ENCODE measurements at places on chromosomes 5 and 9.
A peak's percentile ranks its signal among the peaks of the same experiment; 100 is the strongest.

DNA sequence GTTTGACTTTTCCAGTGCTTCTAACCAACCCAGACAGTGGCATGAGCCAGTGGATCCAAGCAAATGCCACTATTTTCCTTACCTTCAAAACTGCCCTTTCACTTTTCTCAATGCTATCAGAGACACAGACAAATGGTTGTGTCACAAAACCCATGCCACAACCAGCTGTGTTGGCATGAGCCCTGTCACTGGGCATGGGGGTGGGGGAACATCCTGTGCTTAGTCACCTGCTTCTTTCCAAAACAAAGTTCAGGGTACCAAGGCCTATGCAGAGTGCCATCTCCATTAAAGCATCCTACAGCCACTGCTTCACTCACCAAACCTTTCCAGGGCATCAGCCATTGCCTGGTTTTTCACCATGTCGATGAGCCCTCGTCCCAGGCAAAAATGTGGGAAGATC lies 30.1 kb downstream of the NIPSNAP3B start:
- peak; percentile 31 for DNase-seq

DNA sequence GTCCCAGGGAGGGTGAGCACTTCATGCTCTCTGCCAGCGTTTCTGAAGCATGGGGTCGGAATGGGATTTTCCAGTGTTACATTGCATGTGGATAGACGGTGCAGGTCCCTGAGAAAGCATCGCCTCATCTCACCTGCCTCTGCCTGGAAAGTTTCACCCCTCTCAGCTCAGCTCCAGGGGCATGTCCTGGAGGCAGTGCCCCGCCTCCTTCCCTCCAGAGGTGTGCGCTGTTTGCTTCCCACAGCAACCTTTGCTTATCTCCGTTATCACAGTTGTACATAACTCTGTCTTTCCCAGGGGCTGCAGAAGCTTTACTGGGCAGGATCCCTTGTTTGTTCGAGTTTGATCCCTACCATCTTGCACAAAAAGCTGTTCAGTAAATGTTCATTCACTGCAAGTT lies 10.7 kb upstream of the CREBRF start:
- no peak for DNase-seq

DNA sequence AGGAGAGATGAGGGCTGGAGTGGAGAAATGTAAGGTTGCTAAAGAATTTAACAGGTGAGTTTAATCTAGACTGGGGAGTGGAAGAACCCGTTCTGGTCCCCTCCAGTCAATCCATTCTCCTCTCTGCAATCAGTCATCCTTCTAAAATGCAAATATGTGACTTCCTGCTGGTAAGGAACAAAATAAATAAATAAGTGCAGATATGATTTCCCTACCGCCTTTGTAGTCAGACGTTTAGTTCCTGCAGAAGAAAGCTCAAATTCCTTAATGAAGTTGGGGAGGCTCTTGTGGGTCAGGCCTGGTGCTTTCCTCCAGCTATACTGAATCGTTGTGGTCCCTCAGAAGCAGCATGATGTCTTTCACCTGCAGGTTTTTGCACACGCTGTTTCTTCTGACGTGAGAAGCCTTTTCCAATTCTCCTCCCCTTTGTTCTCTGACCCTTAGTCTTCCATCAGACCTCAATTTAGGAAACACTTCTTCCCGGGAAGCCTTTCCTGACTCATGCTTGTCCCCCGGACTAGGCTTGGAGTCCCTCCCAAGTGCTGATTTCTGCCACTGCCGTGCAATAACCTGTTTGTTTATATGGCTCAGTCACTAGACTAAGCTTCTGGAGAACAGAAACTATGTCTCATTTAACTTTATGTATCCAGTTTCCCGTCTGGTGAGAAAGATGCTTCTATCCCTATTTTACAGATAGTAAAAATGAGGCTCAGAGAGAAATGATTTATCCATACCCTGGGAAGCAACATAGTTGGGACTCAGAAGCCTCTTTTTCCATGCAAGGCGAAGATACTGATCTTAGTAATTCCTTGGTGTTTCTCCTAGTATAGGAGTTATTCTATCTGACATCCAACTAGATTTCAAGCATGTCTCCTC lies 1.3 kb downstream of the ATP6V1G1 start:
- DNase-seq, result peak; percentile 66

DNA sequence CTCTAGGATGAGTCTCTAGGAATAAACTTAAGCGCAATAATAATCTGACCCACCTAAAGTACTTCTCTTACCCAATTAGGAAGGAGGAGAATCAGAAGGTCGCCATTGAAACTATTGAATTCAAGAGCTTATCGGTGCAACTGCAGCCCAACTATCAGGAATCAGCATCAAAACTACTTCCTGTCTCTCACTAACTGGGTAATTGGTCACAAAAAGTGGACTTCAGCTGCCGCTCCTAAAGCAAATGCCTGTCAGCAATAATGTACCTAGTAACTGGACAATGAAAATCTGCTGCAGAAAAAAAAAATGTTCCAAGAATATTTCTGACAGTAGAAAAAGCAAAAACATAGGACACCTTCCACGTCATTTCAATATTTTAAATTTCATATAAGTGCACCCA lies 3.3 kb downstream of the OR1L8 start:
- no peak for DNase-seq

- DNase-seq, result no peak
Measured at GRCh38 chr9:88435336-88435735, 47.1 kb downstream of the SPIN1 start.

DNA sequence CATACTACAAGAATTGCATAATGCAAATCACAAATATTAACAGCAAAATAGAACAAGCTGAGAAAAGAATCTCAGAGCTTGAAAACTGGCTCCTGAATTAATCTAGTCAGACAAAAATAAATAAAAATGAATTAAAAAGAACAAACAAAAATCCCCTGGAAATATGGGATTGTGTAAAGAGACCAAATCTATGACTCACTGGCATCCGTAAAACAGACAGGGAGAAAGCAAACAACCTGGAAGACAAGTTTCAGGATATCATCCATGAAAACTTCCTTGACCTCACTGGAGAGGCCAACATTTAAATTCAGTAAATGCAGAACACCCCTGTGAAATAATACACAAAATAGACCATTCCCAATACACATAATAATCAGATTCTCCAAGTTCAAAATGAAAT lies 229.3 kb upstream of the CTNND2 start:
- DNase-seq, result no peak

DNA sequence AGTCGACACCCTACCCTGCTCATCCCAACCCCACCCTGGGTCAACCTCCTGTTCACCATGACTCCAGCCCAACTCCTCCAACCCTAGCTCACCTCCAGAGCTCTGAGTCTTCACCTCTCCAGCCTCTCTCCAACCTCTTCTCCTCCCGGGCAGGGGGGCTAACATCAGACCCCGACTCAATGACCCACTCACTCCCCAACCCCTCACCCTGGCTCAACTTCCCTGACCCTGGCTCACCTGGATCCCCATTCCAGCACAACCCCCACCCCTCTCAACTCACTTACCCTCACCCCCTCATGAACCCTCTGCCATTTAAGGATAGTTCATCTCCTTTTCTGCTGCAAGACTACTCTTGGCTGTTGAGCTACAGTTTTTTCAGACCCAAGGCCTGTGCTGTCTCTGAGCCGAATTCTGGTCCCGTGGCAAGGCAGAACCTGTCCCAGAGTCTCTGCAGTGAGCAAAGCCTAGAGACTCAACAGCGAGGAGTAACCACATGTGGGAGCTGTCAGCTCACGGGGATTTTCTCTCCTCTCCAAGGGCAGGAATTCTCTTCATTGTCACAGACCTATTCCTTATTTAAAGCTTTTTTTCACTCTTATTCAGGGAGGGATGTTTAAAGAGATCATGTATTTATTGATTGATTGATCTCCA lies 29.8 kb downstream of the ANKRD33B start:
- DNase-seq, result no peak

- DNase-seq, result no peak
Measured at GRCh38 chr5:59326596-59326995, 566.9 kb downstream of the PDE4D start.

DNA sequence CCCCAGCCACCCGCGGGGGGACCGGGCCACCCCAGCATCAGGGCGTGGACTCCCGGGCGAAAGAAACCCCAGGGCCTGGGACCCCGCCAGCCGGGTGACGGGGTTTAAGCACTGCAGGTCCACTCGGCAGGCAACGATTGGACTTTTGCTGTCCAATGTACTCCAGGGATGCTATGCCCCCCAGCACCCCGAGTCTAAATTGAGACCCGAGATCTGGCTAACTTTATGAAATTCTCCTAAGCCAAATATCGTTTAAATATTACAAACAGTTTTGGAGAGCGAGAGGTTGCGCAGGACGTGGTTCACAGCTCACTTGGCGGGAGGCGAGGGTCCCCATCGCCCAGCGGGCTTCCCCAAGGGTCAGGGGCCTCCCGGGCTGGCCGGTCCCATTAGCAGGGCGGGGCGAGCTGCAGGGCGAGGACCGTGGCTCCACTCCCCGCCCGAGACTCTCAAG lies 384 bp upstream of the MRPS2 start:
- no peak for DNase-seq

GRCh38 chr9:2359891-2360471 lies 261.6 kb upstream of the VLDLR start:
- DNase-seq, result no peak

DNA sequence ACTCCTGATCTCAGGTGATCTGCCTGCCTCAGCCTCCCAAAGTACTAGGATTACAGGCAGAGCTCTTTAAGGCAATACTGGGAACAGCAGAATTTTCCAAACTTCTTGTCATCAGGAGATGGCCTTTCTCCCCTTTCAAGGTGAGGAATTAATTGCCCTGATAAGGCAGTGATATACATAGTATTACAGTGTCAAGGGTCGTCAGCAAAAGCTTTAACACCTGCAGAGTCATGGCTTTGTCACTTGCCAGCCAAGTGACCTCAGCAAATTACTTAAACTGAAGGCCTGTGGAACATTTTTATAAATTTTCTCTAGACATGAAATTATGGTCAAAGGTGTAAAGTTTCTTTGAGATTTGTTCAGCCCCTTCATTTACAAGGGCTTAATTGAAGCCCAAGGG lies 59.5 kb downstream of the FBXO38 start:
- no peak for DNase-seq

- peak; percentile 98 for DNase-seq
Measured at GRCh38 chr5:78594610-78595457, 53.7 kb downstream of the LHFPL2 start.

DNA sequence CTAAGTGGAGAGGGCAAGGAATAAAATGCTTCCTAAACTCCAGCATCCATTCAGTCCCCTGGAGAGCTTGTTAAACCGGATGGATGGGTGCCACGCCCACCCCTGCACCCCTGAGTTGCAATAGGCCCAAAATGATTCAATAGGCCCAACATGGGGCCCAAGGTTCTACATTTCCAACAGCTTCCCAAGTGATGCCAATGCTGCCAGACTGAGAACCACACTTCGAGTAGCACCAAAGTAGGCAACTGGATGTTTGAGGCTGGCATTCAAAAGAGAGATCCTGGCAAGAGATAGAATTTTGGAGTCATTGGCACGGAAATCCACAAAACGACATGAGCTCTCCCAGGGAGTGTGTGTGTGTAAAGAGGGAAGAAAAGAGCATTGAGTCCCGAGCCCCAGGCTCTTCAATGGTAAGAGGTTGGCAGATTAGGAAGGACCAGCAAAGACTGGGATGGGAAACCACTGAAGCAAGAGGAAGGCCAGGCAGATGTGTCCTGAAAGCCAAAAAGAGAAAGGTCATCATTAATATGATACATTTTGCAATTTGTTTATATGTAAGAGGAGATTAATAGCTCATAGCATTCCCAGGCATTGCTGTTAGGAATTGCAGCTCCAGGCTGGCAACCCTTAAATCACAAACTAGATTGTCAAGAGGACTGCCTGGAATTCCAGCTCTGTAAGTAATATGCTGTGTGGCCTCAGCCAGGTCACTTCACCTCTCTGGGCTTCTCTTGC lies 130.6 kb downstream of the KCNIP1 start:
- DNase-seq, result no peak

- DNase-seq, result peak; percentile 31
Measured at GRCh38 chr5:148687427-148687826, 33.1 kb upstream of the HTR4 start.

DNA sequence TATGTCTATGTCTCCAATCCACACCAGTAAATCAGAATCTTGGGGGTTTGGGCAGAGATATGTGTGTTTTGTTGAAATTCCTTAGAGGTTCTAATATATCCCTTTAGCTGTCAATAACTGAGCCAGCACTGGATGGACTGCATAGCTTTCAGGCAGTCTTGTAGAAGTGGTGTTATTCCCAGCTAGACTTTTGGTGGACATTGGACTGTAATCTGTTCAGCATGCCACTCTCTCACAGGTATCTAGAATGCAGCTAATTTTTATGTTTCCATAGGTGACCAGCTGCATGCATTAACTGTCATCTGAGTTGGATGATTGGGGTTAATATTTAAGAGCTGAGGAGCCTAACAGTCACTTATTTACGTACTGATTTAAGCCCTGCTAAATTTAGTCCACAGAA lies 45.1 kb upstream of the IL13 start:
- DNase-seq, result no peak

DNA sequence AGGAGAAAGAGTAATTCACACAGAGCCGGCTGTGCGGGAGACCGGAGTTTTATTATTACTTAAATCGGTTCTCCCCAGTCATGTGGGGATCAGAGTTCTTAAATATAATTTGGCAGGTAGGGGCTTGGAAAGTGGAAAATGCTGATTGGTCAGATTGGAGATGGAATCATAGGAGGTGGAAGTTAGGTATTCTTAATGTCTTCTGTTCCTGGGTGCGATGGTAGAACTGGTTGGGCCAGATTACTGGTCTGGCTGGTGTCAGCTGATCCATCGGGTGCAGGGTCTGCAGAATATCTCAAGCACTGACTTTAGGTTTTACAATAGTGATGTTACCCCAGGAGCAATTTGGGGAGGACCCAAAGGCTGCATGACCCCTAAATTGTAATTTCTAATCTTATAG lies 4.6 kb upstream of the CERCAM start:
- DNase-seq, result no peak

DNA sequence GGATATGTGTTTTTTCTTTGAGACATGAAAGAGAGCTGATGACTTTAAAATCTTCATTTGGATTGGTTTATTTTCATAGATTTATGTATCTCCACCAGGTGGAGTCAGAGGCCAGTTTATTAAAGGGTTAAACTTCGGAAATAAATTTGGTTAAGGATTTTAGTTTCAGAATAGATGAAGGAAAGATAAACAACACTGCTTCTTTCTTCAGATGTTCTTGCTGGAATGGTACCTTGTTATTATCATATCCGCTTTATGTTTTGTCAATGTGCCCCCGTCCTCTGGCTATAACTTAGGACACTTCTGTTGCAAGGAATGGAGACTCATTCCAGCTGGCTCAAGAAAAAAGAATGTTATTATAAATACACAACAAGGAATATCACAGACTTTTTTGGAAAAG lies 81.2 kb downstream of the ALDH1A1 start:
- peak; percentile 38 for DNase-seq

Data from M059J (cell line).